Posterior cingulate gyrus (tissue), 11 donors: ENCODE measurements at places on chromosomes 16 and 17.

DNA sequence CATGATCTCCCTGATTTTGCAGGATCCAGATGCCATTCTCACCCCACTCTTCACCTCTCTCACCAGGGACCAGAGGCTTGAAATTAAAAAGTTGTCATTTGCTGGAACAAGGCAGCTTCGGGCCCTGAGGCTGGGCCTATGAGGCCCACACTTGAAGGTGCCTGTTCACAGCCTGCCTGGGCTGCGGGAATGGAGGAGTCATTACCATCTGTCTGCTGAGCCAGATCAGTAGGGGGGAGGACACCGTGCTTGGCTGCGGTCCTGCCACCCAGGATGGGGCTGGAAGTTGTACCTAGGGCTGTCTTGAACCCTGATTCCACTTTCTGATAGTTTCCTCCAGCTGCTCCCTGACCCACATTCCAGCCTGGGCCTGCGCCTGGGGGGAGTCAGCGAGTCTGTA lies 208.3 kb upstream of the N4BP1 start:
- peak; percentile 77 for DNase-seq

DNA sequence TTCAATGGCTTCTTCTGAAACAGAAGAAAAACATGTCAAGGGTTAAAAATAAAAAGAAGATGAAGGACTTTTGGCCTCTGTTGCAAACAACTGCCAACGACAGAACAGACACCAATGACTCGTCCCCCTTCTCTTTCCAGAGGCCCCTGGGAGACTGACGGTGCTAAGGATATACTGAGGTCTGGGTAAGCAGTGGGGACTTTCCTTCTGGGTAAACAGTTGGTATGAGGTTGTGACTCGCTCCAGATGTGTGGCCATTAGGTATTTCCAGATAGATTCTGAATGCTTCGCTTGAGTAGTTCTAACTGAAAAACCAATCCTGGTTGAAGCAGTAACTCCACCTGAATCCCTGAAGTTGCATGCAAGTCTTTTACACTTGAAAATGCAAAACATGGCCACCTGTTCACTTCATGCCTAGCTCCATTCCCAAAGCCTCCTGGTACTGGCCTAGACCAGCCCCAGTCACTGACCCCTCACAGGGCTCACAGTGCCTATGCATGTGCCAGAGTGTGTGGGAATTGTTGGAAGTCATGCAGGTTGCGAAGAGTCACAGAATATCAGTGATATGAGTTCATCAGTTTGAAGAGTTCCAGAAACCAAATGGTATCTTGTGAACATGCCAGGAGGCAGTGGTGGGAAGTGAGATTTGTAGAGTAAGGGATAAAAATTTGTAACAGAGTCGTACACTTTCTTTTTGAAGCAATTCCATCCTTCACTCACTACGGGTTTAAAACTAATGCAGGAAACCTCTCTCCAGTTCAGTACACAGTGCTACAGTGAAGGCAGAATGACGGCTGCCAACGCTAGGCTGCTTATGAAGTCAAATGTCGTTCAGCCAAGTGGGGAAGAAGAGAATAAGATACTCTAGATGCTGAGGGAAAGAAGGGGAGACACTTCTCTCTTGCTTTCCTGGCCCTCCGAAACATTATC lies 217.8 kb downstream of the ZFHX3 start:
- DNase-seq = no peak

- DNase-seq = peak; percentile 52
Observed at GRCh38 chr17:27494192-27495091, 38.2 kb downstream of the KSR1 start.

- DNase-seq = no peak
Observed at GRCh38 chr17:62819511-62820221, 11.6 kb upstream of the MARCHF10 start.
